Breast epithelium (tissue), 4 donors: ENCODE measurements at places on chromosomes 6 and 20.

- DNase-seq: no peak
Observed at GRCh38 chr6:33072508-33073100, 845 bp downstream of the HLA-DPA1 start.

DNA sequence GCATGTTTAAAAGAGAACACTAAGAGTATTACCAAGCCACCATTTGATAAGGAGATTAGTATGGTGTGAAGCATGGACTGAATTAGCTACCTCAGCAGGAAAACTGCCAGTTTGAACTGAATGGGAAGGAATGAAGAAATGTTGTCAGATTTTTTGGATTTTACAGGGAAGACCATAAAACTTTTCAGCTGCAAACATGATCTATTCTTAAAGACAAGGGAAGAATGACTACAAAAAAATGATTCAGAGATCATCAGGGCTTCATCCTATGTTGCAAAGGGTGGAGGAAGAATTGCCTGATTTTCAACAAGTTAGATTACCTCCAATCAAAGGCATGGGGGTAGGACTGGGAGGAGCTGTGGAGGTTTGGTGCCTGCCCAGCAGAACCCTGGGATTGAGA, 49.3 kb upstream of the MTRF1L start:
- DNase-seq: no peak

DNA sequence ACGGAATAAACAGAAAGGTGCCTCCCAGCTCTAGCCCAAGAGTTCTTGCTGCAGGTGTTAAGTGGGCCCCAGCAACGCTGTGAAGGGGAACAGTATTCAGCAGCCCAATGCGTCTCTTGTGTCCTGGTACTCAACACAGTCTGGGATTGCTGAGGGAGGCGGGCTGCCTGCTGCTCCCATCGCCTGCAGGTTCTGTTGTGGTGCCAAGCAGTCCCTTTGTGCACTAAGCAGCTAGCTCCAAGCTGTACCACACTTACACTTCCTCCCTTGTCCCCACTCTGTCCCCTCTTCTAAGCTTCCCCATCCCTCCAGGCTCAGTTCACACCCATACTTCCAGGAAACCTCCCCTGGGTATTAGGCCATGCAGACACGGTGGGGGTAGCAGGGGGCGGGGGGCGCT, 92.7 kb downstream of the AGPAT4 start:
- no peak for DNase-seq

DNA sequence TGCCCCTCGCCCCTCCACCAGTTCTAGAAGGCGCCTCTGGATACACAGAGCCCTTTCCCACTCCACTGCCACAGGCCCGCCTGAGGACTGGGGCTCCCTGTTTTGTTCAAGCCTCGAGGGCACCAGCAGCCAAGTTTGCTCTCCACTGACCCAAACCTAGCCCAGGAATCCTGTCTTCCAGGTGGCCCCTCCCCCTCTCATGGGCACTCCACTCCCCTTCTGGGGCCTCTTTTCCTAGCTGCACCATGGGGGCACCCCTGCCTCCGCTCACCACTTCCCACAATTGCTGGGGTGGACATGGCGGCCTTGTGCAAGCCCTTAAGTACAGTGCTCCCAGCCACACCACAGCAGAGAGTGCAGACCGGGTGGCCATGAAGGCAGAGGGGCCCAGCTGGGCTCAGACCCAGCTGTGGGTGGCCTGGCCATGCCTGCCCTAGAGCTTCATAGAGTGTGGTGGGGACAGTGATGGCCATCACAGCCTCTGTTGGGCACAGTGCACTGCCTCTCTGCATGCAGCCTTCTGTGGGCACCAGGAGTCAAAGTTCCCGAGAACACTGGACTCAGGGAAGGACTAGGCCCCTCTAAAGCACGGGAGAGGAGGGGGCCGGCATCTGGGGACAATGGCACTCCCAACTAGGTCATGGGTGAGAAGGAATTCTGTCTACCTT, 1.3 kb downstream of the MYL9 start:
- DNase-seq: no peak

- no peak for DNase-seq
Observed at GRCh38 chr6:47241742-47242482, 67.8 kb downstream of the TNFRSF21 start.

- no peak for DNase-seq
Observed at GRCh38 chr6:169829786-169830185, 78.4 kb downstream of the ERMARD start.

DNA sequence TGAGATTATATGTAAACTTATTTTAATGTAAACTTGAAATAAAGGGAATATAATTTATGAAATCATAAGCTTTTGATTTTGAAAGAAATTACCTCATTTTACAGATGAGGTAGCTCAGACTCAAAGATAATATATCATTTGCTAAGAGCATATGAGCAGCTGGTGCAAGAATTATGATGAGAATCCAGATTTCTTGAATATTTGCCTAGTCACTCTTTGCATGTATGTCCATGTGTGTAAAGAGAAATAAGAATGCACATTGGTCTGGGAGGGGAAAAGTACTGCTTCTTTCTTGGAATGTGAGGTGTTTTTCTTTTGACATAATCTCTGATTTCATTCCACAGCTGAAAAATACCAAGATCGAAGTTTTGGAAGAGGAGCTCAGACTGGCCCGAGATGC, 11.1 kb upstream of the SNRNP48 start:
- no peak for DNase-seq

GRCh38 chr6:8269872-8270454, 165.4 kb downstream of the SLC35B3 start:
- DNase-seq: no peak

- DNase-seq: no peak
Observed at GRCh38 chr20:59026904-59027740, 5.0 kb downstream of the ATP5F1E start.

- DNase-seq: no peak
Observed at GRCh38 chr6:132405143-132405915, 4.1 kb upstream of the MOXD1 start.

GRCh38 chr6:30022189-30022588, 38.9 kb upstream of the POLR1H start:
- DNase-seq: no peak

- no peak for DNase-seq
Observed at GRCh38 chr6:113779656-113780055, 77.5 kb upstream of the MARCKS start.

DNA sequence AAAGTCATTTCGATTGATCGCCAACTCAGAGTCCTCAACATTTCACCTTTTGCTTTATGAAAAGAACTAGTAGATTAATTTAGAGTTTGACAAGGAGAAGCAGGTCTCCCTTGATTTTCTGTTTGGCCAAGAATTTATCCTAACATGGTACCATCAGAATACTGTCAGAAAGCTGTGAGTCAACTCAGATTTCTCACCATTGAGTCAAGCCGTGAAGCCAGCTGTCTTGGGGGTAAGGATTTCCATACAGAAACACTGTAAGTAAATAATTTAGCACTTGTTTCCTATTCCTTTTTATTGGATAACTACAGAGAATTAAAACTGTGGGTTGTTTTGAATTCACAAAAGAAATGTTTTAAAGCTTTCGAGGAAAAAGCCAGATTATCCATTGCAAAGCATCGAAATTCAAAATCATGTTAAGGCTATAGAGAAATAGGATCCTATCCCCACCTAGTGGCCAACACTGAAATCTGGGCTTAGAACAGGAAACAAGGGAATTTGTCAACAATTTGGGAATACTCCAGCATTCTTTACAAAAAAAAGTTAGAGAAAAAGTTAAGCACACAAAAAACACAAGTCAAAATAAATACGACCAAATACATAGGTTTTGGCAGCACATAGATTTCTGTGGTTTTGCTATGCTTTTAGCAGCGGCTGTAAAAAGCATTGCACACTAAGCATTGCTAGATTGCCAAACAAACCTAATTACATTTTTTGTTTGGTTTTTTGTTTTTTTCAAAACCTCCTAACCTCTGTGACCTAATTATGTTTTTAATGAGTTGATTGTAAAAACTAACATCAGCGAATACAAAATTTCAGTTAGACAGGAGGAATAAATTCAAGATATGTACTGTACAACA, 44.2 kb downstream of the COL11A2 start:
- DNase-seq: no peak

DNA sequence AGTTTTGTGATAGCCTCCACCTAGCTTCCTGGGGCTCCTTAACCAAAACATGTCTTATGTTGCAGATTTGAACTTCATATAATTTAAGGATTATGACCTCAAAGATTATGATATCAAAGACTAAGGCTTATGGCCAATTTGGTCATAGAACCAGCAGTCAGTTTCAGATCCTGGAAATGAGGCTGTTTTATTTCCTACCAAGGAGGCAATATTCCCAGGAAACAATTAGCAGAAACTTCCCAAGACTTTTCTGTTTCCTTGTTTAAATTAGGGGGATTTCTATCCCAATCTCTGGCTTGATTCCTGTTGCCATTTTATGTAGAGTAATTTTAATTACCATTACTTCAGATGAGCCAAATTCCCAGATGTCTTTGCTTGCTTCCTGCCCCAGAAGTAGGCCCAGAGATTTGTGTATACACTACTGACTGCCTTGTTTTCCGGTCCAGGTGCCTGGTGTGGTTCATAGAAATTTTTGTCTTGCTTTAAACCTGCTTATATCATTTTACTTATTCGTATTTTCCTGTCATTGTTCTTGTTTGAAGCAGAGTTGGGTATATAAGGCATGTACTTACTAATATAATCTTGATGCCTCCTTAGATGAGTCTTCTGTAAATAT, 119.2 kb upstream of the TMEM170B start:
- DNase-seq: no peak

- DNase-seq: no peak
Observed at GRCh38 chr6:34586327-34587040, 30.4 kb upstream of the SPDEF start.

DNA sequence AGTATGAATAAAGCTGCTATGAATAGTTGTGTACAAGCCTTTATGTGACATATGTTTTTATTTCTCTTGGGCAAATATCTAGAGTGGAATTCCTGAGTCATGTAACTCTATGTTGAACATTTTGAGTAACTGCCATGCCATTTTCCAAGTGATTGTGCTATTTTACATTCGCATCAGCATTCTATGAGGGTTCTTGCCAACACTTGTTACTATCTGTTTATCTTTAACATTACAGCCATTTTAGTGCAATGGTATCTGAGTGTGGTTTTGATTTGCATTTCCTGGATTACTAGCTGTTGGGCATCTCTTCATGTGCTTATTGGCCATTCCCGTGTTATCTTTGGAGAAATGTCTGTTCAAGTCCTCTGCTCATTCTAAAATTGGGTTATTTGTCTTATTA, 19.1 kb downstream of the MYT1 start:
- no peak for DNase-seq
